ENCODE measurements at places on chromosomes 12 and 14. TPM values are rescaled to one million over a fixed set of nuclear protein-coding genes. Genes with fewer than 3 reads are reported as not detected.

Gene GAS2L3
- total RNA-seq = 27.7 TPM

DNA sequence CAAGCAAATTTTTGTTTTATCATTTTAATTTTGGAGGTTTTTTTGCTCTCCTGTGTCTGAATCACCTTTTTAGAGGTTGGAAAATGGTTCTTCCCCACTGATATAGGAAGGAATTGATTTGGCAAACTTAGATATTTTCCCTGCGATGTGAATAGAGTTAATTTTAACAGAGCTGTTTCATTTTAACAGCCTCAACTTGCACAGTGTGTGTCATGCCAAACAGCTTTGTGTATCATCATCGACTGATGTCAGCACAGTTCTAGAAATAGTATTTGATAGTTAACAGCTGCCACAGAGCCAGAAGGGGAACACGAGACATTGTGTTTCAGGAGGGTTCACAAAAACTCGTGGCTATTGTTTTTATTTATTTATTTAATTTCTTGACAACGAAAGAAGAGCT, 243.1 kb upstream of the FOXN3 start:
- DNase-seq = no peak

Gene PDZRN4
- total RNA-seq = not detected

GRCh38 chr12:51520576-51521325, 70.3 kb upstream of the SCN8A start:
- DNase-seq = no peak

- DNase-seq = no peak
These were observed 58.4 kb upstream of the TBX3 start for GRCh38 chr12:114742363-114742762.
